ENCODE measurements at places on chromosomes 16 and 17.

GRCh38 chr16:57235128-57236021, 9.7 kb upstream of the ARL2BP start:
- DNase-seq: no peak

DNA sequence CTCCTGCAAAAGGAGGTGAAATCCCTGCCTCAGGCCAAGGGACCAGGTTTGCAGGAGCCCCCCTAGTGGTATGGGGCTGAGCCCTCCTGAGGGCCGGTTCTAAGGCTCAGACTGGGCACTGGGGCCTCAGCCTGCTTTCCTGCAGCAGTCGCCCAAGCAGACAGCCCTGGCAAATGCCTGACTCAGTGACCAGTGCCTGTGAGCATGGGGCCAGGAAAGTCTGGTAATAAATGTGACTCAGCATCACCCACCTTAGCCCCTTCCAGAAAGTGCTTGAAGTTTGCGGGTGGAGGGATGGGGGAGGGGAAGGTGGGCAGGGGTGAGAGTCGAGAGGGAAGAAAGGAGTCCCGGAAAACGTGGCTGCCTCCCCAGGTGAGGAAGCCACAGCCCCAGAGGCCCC, 2.1 kb downstream of the MC1R start:
- DNase-seq: no peak

DNA sequence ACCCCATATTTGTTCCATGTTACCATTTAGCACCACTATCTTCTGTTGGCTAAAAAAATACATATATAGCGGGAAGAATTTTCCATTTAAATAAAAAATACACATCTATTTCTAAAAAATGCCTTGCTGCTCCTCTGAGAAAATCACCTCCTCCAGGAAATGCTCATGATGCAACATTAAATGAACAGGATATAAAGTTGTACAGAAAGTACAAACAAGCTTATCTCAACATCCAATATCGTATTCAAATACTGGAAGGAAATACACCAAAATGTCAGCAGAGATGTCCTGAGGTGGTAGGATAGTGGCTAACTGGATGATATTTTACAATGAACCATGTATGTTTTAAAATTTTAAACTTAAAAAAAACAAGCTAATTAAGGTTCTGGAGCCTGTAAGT, 21.3 kb downstream of the GNA13 start:
- DNase-seq: no peak

GRCh38 chr17:81058263-81058871, 23.4 kb downstream of the BAIAP2 start:
- no peak for DNase-seq

DNA sequence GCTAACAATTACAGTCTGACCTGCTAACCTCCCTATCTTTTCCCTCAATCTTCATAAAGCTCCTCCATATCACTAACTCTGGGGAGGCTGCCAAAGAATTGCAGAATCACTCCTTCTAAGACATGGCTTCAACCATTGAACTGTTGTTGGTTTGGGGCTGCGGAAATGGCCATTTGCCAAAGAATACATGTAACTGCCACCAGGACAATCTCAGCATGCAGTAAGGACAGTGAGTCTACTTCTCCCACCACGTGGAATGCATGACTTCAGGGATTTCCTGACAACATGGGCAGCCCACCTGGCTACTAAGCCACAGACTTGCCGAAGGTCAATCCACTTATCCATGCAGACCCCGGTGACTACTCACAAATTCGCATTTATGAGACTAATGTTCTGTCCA, 104.3 kb upstream of the NUDT7 start:
- DNase-seq: no peak

DNA sequence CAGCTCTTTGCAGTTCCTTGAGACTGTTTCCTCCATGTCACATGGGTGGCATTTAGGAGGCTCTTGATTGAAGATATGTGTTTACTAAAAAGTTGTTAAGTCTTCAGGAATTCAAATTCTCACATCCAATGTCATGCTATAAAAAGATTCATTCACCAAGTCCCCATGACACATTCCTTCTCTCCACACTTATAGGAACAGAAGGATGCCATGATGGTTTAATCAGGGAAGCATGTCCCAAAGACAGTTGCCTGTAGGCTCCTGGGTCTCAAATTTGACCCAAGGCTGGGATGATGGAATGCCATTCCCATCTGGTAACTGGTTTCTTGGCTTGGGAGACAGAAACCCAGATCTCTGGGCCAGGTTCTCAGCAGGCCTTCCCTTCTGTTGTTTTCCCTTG, 140.6 kb upstream of the SOX9 start:
- no peak for DNase-seq

- peak; percentile 24 for DNase-seq
Observed at GRCh38 chr17:81241648-81242420, 2.7 kb downstream of the NDUFAF8 start.

GRCh38 chr16:17304491-17305119, 166.2 kb downstream of the XYLT1 start:
- no peak for DNase-seq

DNA sequence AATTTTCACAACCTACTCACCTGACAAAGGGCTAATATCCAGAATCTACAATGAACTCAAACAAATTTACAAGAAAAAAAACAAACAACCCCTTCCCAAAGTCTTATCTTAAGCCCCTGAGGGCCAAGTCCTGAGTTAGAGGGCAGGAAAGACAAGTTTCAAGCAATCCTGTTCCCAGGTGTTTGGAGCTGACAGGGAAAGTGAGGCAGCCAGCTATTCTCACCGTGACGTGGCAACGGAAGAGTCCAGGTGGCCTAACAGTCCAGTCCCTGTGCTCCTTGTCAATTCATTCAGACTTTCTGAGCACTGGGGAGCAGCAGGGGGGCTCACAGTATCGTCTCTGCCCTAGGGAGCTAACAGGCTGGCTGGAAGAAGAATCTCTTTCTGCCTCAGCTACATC, 89.7 kb upstream of the RCVRN start:
- DNase-seq: no peak

GRCh38 chr17:80029258-80029974, 6.3 kb downstream of the TBC1D16 start:
- DNase-seq: no peak

DNA sequence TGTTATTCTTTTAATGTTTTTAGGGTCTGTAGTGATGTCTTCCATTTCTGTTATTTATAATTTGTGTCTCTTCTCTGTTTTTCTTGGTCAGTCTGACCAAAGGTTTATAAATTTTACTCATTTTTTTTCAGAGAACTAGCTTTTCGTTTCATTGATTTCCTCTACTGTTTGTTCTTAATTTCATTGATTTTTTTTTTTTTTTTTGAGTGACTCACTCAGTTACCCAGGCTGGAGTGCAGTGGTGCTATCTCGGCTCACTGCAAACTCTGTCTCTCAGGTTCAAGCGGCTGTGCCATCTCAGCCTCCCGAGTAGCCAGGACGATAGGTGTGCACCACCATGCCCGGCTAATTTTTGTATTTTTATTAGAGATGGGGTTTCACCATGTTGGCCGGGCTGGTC, 12.6 kb upstream of the UBTF start:
- no peak for DNase-seq

DNA sequence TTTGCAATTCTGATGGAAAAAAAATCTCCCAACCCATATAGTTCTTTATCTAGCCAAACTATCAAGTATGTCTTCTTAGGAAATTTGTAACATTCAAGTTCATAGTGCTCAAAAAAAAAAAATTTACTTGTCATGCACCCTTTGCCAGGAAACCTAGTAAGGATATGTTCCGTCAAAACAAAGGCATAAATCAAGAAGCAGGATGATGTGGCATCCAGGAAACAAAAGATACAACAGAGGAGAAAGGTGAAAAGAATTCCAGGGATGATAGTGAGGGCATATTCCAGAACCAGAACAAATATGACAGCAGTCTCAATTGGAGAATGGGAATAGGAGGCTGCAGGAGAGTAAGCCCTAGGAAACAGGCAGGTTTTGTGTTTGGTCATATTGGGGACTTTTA, 104.6 kb downstream of the SPAG9 start:
- no peak for DNase-seq

DNA sequence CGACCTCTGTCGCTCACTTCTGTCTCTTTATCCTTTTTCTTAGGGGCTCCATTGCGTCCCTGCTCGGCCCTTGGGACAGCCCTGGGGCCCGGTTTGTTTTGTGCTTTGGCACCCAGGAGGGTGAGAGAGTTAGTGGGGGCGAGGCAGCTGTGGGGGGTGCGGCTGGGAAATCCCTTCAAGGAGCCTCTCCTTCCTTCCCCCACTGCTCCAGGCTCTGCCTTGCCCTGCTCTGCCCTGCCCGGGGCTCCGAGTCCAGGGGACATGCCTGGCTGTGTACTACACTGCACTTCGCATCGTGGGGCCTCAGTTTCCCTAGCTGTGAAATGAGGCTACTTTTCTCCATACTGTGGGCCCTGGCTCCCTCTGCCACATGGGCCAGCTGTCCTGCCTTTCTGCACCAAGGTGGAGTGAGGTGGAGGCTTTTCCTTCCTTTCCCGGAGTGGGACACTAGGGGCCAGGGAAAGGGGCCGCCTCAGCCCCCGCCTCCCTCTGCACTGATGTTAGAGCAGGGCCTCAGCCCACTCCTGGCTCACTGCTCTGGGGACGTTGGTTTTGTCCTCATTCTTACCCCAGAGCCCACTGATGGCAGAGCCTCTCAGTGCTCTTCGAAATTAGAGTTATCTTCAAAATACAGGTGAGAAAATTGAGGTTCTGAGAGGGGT, 980 bp downstream of the LLGL1 start:
- DNase-seq: no peak
